ENCODE measurements at places on chromosomes 13 and 19.
A peak's percentile ranks its signal among the peaks of the same experiment; 100 is the strongest.

GRCh38 chr13:98731038-98731437 is 21.4 kb downstream of the SLC15A1 start:
- DNase-seq = no peak

DNA sequence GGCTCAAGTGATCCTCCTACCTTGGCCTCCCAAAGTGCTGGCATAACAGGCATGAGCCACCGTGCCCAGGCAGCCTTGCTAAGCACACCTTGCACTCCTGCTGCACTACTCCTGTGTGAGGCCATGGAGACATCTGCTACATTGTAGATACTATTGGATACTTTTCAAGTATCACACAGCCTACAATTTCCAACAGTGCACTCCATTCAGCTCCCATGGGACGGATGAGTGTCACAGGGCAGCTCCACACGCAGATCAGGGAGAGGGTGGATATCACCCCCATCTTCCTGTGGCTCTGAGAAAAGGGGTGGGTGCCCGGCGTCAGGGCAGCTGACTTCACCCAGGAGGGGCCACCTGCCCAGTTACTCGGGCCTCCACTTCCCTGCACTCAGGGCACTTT is 39.1 kb upstream of the CCNE1 start:
- no peak for DNase-seq

DNA sequence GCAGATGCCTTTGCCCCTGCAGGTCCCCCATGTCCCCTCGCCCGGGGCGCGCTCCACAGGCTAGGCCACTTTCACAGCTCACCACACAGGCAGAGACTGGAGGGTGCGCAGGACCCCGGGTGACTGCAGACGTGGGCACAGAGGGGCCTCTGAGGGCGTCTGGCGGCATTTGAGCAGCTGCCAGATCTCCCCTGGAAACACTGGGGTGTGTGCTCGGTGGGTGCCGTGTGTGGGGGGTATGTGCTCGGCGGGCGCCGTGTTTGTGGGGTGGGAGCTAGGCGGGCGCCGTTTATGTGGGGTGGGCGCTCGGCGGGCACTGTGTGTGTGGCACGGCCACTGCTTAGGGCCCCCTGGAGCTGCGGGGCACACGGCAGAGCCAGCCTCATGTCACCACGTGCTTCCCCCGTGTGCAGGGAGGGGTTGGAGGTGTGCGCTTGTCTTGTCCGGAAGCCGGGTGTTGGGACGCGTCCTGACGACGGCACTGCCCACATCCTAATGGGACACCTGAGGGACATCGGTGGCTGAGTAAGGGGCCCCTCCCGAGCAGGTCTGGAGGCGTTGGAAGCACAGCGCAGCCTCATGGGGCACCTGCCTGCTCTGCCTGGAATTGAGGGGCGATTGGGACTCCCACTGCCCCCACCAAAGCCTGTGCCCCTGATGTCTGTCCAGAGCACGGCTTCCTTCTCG is 16.7 kb downstream of the CSNK1G2 start:
- DNase-seq = no peak

- no peak for DNase-seq
Measured at GRCh38 chr13:58598241-58598640, 966.7 kb downstream of the PCDH17 start.

DNA sequence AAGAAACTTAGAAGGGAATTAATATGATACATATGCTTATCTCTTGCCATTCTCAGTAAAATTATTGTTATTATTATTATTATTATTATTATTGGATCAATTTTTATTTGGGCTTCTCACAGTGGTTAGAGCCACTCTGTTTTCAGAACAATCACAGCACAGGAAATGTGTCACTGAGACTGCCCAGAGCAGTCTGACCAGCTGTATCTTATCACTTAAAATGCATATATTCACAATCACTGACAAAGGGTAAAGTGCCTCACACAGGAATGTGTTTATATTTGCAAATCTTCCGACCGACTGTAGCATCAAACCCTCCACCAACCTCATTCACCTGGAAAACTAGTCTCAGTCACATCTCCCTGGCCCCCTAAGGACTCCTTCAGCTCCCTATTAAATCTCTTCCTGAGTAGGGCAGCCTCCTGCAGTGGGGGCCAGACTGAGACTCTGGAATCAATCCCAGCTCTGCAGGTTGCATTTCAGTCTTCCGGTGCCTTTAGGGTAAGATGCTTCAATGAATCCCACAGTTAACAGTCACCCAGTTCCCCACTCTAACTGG is 738.3 kb upstream of the SLITRK5 start:
- DNase-seq = no peak

DNA sequence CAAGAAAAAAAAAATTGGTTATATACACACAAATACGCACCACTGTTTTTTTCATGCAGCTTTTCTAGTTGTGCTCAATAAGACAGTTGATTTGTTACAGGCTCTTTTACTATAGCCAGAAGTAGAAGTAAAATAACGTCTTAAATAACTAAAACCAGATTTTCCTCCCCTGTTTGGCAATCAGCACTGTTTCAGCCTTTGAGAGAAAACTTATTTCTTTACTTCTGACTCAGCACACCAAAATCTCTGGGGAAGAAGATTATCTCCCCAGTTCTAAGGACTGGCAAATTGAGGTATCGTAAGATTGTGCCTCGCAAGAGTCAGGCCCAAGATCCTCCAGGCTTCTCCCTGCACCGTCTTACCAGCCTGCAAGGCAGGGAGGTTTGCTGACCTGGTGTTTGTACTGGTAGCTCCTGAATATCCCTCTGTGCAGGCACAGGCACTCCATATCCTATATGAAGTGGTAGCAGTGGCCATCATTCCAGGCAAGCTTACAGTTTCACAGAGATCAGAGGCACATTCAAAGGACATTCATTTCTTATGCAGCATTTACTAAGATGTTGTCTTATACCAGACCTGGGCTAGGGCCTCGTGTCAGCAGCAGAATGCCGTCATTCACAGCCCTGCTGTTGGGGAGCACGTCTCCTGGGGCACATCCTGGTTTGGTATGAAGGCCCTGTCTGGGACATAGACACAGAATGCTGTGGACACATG is 268.2 kb downstream of the ZNF536 start:
- no peak for DNase-seq

DNA sequence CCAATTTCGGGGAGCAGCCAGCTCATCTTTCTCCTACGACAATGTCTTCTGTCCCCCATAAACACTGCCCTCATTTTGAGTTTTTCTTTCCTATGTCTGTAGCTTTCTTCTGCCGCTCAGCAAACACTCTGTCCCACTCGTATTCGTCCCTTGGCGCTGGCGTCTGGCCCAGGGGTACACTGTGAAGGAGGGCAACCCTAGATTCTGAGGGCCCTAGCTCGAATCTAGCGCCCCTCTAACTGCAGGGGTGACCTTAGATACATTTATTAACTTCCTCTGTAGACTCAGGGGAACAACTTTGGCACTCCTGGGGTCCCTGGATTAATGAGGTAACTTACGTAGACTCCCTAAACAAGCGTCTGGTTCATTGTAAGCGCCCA is 677 bp upstream of the LRCH1 start:
- no peak for DNase-seq

- no peak for DNase-seq
Measured at GRCh38 chr13:90032841-90033493, 1314.5 kb upstream of the MIR17HG start.

GRCh38 chr13:25796474-25796873 is 255.3 kb downstream of the SHISA2 start:
- DNase-seq = no peak

DNA sequence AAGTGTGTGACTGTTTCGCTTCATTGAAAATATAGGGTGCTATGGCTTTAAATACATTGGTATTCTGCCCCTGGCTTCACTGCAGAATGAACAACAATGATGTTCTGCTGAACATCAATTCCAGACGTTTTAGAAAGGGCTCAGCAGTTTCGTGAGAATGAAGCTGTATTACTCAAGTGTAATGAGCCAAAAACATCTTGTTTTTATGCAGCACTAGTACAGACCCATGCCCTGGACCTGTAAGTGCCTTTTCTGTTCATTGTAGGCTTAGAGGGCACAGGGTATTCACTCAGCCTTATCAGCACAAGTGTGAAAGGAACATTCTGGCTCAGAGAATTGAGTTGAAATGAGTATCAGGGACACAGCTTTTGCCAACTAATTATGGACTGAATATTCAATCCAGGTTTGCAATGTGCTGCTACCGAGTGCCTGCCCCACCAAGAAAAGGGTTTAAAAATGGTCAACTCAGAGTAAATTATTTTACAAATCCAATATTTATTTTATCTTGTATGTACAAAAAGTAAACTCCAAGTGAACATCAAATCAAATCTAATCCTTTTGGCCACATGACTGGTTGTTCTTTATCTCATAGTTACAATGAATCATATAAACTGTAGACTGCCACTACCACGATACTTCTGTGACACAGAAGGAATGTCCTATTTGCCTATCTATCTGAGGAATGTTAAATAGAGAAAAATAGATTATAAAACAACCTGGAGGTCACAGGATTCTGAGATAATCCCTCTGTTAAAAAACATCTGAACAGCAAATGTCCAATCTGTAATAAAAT is 362.8 kb downstream of the NALCN start:
- DNase-seq = no peak

GRCh38 chr13:112955271-112955937 is 13.6 kb upstream of the MCF2L start:
- no peak for DNase-seq

- DNase-seq = no peak
Measured at GRCh38 chr13:32059511-32059984, 28.0 kb downstream of the FRY start.

- peak; percentile 70 for DNase-seq
Measured at GRCh38 chr13:51553531-51553930, 30.7 kb upstream of the WDFY2 start.

- peak; percentile 58 for DNase-seq
Measured at GRCh38 chr19:12937093-12937926, 1.1 kb upstream of the CALR start.

GRCh38 chr19:36054733-36055686 is at the start of gene WDR62:
Gene WDR62 (plus strand): TSS chr19:36054897. CDS start chr19:36054972, 75 bp downstream.
- peak; percentile 96 for DNase-seq

All from inflammatory macrophage (primary cell).